ENCODE measurements at places on chromosomes 3 and 15.

DNA sequence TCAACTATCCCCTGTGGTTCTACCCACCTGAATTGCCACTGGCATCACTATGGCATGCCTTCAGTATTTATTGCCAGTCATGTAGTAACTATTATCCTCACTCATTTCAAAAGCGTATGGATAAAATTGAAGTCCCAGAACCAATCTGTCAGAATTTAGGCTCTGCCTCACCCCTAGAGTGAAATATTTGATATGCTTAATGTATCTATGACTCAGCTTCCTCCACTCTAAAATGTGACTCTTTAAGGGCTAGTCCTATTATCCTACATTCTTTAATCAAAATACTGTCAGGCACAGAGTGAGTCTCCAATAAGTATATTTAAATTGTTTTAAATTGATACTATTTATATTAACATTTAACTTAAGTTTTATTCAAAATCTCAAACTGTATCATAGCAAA lies 27.6 kb downstream of the ARPP21 start:
- no peak for DNase-seq

GRCh38 chr3:174243171-174243570 lies 616.0 kb upstream of the NAALADL2 start:
- no peak for DNase-seq

GRCh38 chr3:152459118-152459515 lies 190.4 kb downstream of the MBNL1 start:
- DNase-seq: no peak

GRCh38 chr3:177279118-177279815 lies 82.0 kb upstream of the TBL1XR1 start:
- no peak for DNase-seq

- no peak for DNase-seq
Observed at GRCh38 chr3:135138776-135139175, 343.7 kb downstream of the EPHB1 start.

GRCh38 chr3:100105501-100105900 lies 8.8 kb downstream of the FILIP1L start:
- no peak for DNase-seq

GRCh38 chr3:72269475-72269874 lies 484.5 kb upstream of the PROK2 start:
- DNase-seq: no peak

- no peak for DNase-seq
Observed at GRCh38 chr3:52784021-52784621, 6.7 kb downstream of the ITIH1 start.

GRCh38 chr3:128590948-128591347 lies 59.7 kb downstream of the RPN1 start:
- no peak for DNase-seq

DNA sequence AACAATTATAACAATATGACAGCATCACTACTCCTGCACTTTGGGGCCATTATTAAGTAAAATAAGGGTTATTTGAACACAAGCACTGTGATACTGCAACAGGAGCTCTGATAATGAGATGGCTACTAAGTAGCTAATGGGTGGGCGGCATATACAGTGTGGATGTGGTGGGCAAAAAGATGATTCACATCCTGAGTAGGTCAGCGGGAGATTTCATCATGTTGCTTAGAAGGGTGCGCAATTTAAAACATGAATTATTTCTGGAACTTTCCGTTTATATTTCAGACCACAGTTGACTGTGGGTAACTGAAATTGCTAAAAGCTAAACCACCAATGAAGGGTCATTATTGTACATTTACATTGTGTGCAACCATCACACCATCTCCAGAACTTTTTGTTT lies 42.3 kb downstream of the FBXO22 start:
- DNase-seq: peak; percentile 47

DNA sequence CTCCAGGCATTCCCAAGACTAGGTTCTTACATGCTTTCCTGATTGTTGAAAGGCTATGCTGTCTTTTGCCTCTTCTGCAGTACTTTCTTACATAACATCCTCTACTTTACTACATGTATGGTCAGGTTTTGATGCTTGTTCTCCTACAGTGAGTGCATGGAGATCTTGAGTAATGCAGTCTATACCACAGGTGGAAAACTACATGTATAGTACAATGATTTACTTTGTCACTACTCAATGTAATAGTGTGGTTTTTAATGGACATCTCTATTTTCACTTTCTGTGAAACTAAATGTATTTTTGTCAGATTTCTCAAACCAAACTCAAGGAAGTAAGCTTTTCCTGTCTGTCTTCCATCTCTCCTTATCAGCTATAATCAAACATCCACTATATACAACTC lies 657.0 kb downstream of the TUSC7 start:
- DNase-seq: no peak

All from AG04450 (cell line).